ENCODE measurements at places on chromosomes 3 and 15.

GRCh38 chr15:90623854-90624253, 93.3 kb upstream of the BLM start:
- DNase-seq: no peak

GRCh38 chr3:139937674-139938279, 2.8 kb downstream of the CLSTN2 start:
- DNase-seq: no peak

GRCh38 chr15:40456299-40456712, 14.5 kb upstream of the CHST14 start:
- no peak for DNase-seq

GRCh38 chr3:72844436-72844993, 3.7 kb downstream of the SHQ1 start:
- no peak for DNase-seq

DNA sequence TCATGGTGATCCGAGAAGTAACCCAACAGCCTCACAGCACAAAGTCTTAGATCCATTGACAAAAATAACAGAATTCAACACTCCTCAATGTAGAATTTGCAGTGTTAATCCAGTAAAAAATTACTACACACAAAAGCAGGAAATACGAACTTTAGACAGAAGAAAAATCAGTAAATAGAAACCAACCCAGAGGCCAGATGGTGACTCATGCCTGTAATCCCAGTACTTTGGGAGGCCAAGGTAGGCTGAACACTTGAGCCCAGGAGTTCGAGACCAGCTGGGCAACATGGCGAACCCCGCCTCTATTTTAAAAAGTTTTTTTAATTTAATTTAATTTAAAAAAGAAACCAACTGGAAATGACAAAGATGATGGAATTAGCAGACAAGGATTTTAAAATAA, 36.1 kb downstream of the SELENOT start:
- DNase-seq: no peak

DNA sequence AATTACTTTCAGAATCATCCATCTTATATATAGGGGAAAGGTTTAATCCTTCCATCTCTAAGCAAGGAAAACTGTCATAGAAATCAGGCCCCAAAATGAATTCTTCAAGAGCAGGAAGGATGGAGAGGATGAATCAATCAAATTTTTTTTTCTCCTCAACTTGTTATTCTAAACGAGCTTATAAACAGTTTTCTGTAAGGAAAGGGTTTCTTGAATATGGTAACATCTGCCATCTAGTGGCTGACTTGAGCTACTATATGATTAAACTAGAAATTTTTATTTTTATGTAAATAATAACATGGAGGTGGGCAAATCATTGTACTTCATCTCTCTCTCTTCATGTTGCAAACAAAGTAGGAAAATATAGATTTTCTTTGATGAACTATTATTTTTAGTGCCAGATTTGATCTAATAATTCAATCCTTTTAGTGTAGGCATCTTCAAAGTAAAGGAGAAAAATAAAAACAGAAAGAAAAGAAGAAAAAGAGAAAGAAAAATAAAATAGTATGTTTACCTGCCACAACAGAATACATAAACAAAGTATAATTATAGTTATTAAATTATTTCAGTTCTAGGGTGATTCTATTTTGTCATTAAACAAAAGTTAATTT, 146.6 kb downstream of the SERPINI1 start:
- peak; percentile 9 for DNase-seq

- no peak for DNase-seq
Measured at GRCh38 chr3:62918131-62918530, 42.9 kb upstream of the CADPS start.

GRCh38 chr3:140265302-140265701, 330.3 kb downstream of the CLSTN2 start:
- DNase-seq: no peak

DNA sequence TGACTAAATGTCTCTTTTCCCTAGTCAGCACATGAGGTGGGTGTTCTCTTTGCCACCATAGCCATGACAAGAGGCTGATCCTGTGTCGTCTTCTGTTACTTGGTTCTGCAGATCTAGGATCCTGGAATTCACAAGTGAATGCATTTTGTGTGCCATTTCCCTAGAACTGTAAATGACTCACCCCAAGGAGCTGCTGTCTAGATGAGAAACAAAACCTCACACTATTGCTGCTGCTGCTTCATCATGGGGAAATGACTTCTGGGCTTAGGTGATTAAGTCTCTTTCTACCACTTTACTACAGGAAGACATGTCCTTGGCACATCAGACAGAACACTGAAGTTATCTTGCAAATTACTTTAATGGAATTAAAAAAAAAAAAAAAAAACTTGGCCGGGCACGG, 54.9 kb downstream of the SLCO3A1 start:
- DNase-seq: no peak

- no peak for DNase-seq
Measured at GRCh38 chr15:66764072-66764786, 62.2 kb downstream of the SMAD6 start.

- no peak for DNase-seq
Measured at GRCh38 chr15:42106288-42106687, 11.9 kb upstream of the PLA2G4D start.

GRCh38 chr3:31911643-31912042, 69.4 kb downstream of the OSBPL10 start:
- no peak for DNase-seq

DNA sequence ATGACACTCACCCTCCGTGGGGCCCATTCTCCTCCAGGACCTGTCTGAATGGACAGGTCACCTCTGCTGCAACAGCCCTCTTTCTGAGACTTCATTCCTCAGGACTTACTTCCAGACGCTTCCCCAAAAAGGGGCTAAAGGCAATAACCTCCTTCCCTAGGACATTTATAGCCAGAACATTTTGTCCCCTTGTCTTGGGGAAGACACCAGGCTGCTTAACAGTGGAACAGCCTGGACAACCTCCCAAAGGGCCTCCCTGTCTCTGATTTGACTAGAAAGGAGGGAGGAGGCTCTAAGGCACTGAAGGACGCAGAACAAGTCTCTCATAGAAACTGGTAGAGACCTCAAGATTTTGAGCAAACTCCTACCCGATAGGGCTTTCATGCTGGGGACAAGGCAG, 32.7 kb downstream of the ADCY5 start:
- no peak for DNase-seq

GRCh38 chr3:37661615-37662306, 199.9 kb upstream of the CTDSPL start:
- no peak for DNase-seq

DNA sequence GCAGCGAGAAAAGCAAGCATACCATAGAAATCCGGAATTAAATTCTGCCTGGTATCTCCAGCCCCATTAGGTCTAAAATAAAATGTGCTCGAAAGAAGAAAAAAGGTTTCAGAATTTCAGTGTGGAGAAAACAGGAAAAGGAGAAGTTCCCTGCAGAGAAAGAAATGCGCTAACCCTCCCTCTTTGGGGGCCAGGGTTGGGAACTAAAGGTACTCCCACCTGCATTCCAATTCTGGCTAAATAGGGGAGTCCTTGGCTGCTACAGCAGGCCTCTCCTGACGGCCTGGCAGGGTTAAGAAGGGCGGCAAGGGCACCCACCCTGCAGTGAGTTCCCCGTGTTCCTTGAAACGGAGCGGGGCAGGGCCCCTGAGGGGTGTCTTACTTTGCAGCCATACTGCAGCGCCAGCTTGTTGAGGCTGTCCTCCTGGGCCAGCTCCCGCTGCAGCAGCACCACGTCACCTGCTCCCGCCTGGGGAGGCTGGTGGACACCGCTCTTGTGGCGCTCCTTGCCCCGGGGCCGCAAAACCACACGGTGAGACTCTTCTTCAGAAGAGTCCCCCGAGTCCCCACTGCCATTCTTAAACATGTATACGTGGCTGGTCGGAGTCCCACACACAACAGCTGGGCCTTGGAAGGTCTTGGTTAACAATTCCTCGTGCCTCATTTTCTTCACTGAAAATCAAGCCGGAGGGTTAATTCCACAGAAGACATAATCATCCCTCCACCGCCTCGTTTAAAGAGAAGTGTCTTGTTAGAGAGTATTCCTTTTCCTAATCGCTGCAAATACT, 1.7 kb downstream of the LYSMD4 start:
- DNase-seq: no peak

GRCh38 chr15:85302271-85302670, 78.1 kb upstream of the AKAP13 start:
- DNase-seq: no peak

DNA sequence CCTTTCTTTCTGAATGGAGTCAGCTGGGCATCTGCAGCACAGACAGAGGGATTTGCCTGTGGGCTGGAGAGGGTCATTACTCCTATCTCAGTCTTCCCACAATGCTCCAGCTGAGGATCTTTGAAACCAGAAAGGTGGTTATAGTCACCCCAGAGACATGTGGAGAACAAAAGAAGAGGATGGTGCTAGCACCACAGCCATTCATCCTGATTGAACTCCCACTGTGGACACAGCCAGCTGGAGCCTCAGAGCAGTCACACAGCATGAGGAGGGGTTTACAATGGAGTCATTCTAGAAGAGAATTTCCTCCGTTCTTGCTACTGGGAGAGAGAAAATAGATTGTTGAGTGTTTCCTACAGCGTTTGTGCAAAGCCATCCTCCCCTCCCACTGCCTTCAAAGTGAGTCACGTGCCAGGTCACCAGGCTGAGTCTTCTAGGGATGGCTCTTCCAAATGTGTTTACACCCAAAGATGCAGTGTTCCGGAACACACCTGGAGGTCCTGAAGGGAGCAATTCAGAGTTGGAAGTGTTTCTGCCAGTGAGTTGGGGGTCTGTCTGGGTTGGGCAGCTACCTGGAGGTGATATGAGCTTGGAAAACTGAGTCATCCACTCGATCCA, 18.9 kb upstream of the GREM1 start:
- DNase-seq: no peak

DNA sequence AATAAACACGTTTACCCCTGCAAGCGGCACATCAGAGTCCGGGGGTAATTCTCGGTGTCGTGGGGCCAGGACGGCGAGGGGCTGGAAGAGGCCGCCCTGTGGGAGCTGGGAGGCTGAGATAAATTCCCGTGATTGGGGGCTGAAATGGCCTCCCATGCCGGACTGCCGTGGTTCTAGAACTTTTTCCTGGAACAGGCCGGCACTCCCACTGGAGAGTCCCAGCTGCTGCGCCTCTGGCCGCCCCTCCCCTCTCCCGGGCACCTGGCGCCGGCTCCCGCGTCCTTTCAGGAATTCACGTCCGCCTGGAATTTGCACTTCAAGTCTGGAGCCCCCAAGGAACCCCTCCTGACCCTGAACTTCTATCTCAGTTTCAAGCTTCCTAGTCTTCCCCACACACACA, 10.8 kb upstream of the LRRC2 start:
- no peak for DNase-seq

- DNase-seq: no peak
Measured at GRCh38 chr3:173700336-173700735, 302.8 kb downstream of the NLGN1 start.

DNA sequence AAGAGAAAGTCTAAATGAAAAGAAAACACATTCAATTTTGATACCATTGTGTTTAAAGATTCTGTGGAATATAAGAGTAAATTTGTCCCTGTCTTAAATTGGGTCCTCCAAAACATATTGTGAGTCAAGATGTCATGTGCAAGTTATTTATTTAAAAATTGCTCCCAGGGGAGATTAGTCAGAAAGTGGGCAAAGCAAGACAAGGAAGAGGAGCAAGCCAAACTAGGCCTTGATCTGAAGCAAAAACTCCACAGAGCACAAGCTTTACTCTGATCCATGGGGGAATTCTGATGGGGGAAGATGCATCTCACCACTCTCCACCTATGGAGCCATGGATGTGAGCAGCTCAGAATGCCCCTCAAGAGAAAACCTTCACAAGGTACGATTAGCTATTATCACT, 342.8 kb upstream of the IL12A start:
- no peak for DNase-seq

GRCh38 chr3:69930564-69930963, 69.0 kb upstream of the SAMMSON start:
- no peak for DNase-seq

DNA sequence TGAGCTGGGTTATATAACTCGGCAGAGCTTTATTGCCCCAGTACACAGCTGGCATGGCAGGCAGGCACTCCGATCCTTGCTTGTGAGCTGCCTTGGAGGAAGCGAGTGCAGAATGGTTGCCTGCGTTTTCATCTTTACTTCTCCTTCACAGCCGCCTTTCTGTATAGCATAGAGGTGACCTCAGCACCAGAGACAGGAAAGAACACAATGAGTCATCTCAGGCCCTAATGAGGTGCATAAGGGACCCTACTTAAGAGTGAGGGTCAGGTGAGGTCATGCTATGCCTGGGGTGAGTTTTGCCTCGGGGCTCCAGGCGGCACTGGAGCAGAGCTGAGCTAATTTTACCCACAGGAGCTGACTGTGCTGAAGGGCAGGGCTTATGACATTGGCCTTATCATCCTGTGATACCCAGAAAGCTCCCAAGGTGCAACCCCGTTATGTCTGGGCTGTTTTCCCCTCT, 43.5 kb downstream of the LPP start:
- no peak for DNase-seq

DNA sequence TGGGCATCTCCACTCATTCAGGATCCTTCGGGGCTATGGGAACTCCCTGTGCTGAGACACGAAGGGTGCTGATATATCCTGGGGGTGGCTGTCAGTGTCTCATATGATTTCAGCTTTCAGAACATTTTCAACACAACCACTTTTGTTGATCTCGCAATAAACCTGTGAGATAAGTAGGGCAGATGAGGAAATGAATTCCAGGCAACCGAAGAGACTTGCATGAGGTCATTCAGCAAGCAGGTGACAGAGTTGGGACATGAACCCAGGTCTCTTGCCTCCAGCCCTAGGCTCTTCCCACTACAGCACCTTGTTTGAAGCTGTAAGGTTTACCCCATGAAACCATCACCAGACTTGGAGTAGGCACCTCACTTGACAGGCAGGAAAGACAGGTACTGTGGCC, 16.6 kb downstream of the DUOX1 start:
- DNase-seq: no peak

- no peak for DNase-seq
Measured at GRCh38 chr15:39227001-39227400, 353.9 kb upstream of the THBS1 start.

DNA sequence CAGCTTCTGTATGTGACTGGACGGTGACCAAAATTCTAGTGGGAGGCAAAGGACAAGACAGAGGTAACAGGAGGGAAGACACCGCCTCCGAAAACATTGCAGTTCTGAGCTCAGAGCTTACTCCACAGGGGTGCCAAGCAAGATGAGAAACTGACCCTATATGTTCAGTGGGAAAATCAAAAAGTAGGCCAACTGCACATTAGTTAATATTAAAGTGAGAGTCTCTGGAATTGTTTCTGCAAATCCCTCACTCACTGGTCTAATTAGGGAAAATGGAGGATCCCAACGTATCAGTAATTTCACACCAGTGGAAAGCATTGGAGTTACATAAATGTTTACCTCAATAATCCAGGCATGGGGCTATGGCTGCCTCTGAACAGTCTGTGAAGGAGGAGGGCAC, 313.3 kb upstream of the KCNH8 start:
- no peak for DNase-seq
